HEK293T (cell line): ENCODE measurements at places on chromosomes 5 and 9.

DNA sequence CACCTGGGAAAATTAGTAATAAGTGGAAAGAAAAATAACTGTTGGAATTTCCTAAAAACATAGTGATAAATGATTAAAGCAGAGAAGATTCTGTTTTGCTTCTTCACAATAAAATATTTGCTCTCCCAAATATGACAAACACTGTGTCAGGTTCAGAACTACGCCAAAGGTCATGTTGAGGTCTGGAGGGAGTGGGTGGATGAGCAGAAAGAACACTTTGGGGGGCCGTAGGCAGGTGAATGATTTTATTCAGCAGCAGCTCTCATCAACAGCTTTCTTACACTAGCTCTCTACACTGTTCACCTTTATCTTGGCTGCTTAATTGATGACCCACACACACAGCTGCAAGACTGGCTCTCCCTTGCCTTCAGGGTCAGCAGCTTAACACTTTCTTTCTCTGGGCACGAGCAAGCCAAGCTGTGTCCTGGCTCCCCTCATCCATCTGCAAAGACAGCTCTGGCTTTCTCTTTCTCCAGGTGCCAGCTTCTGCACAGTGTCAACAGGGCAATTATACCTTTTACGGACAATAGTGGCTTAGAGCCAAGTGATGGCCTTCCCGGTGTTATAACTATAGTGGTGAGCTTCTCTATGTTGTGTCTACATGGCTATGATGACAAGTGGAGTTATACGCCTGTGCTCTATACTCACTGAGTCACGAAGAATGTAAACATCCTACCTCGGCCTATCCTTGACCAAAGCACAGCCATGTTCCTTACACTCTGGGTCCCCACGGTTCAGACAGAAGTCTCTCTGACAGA lies 18.9 kb upstream of the GPX8 start:
- no peak for DNase-seq

- no peak for DNase-seq
Measured at GRCh38 chr5:173163219-173163618, 18.9 kb downstream of the BNIP1 start.

DNA sequence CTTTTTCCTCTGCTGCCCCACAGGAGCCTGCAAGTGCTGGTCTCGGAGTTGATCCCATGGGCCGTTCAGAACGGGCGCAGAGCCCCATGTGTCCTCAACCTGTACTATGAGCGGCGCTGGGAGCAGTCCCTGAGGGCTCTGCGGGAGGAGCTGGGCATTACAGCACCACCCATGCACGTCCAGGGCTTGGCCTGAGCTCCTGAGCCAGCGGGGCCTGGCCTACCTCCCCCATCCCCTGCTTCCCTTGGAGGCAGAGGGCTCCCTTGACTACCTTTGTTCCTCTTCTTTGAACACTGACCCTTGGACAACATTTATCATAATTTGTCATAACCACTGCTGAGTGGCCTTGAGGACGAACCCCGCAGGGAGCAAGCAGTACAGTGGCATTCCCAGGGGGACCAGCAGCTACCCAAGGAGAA lies 6.9 kb upstream of the SLC27A4 start:
- DNase-seq = no peak

GRCh38 chr9:109418827-109419226 lies 79.3 kb downstream of the PTPN3 start:
- no peak for DNase-seq

GRCh38 chr5:139746691-139747582 lies 48.7 kb upstream of the PSD2 start:
- no peak for DNase-seq

DNA sequence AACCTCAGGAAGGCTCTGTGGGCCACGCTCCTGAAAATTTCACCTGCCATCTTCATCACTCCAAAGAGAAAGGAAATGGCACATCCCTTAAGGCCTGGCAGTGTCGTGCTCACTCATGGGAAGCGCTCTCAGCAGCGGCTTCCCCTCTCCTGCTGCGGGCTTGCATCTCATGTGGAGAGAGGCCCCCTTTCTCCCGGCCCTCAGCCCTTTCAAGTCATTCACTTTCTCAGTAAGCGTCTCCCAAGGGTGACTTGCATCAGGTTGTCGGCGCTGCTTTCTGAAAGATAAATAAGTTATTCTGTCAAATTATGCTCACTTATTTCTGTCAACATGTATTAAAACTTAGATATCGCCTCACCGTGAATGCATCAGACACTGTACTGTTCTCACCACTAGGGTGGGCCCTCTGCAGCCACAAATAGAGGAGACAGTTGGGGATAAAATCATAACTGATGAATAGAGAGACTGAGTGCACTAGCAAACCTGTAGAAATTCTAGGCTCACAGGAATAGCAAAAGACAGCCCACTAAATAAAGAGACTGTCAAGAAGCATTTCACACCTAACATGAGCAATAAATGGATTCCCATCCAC lies 174.6 kb downstream of the RFK start:
- DNase-seq = peak; percentile 22
